ENCODE measurements at places on chromosomes 11 and 22.

DNA sequence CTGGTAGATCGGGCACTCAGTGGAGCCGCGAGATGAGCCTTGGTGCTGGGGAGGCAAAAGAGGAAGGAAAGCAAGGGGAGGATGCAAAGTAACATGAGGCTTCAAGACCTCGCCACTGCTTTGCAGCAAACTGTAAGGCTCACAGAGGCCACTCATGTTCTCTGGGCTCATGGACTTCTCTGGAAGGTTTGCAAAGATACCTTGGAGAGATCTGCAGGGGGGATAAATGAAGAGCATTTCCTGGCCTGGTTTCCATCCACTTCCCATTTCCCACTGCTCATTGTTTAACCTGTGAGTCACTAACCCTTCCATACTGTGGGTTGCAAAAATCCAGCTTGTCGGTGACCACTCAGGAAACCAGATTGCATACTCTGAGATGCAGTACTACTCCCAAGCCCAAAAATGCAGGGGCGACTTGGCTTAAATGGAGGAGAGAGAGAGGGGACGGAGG is 38.5 kb downstream of the OSBP2 start:
- DNase-seq: no peak

- no peak for DNase-seq
These were observed 91.7 kb downstream of the WNT7B start for GRCh38 chr22:45885171-45885840.

DNA sequence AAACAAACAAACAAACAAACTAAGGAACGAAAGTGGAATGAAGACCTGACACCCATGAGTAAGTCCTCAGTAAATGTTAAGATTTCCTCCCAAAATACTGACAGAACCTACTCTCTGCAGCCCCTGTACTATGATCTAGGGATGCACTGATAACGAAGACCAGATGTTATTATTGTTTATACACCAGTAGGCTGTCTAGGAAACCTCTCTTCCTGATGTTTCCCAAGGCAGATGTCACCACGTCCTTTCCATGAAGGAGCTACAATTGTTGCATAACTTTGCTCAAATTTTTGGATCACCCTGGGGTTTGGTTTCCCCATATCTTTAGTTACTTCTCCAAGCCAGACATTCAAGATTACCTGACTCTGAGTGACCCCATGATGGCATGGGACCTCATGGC is 340.7 kb downstream of the MIAT start:
- no peak for DNase-seq

- DNase-seq: no peak
These were observed 28.0 kb downstream of the KCNJ1 start for GRCh38 chr11:128839081-128839480.

Data from fibroblast of the conjunctiva (primary cell).